ENCODE measurements at places on chromosomes 2 and 18. TPM values are rescaled to one million over a fixed set of nuclear protein-coding genes. Genes with fewer than 3 reads are reported as not detected.

FHL2 gene
- 3.4 TPM for total RNA-seq

DNA sequence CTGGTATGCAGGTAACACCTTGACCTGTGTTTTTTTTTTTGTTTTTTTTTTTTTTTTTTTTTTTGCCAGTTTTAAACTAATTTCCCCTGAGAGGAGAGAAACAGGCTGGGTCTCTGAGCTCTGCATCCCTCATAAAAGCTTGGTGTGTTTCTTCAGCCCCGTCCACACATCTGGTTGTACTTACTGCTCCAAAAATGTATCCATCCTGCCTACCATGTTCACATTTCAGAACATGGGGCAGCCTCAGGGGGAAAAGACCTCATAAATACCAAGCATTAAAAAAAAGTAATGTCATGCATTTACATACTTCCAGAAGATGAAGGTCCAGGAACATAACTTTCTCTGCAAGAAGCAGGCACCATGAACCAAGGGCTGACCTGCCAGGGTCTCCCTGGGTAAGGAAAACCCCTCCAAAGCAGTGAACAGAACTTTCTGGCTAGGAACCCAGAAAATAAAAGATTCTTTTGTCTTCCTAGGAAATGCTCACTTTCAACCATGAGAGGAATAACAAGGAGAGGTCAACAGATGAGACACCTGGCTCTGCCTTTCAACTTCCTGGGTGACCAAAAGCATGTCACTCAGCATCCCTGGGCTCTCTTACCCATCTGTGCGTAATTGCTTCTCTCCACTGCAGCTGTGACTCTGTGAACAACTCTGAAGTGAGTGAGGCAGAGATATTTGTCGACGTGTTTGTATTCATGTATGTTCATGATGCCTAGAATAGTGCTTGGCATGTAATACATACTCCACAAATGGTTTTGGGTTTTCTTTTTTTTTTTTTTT is 118.6 kb downstream of the MCFD2 start:
- no peak for DNase-seq
- H3K4me1 ChIP-seq, result no peaks in the 10 kb centered on the region
- no peak overlapping the region for H3K27ac ChIP-seq
- peaks cover 28% of the 10 kb centered on the region for H3K27me3 ChIP-seq
- no peak overlapping the region for H3K4me3 ChIP-seq

DNA sequence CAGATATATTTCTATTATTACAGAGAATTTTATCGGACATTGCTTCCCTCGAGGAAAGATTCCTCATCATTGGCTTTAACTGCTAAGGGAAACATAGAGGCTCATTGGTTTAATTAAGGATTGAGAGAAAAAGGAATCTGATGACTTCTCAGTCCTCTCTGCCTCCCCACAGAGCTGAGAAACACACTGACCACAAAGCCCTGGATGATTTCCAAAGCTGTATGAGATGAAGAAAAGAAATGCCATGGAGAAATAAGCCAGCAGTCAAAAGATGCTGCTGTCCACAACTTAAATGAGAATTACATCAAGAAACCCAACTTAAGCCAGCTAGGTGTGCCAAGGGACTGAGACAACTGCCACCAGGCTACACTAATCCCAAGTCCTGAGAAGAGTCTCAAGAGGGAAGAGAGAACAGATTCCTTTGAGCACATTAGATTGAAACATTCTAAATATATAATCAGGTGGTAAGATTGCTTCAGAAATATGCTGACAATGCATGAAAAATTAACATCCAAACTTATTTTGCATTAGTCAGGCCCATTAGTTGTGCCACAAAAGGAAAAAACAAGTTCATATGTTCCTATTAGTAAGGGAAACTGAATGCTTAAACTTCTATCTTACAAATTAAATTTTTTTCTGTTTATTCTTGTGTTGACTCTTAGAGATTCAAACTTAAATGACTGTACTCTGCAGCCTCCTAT is 308.1 kb upstream of the CYRIA start:
- H3K27ac ChIP-seq, result no peak overlapping the region
- no peak overlapping the region for H3K4me3 ChIP-seq
- no peaks in the 10 kb centered on the region for H3K4me1 ChIP-seq
- H3K36me3 ChIP-seq, result no peaks in the 10 kb centered on the region
- no peak for DNase-seq
- H3K27me3 ChIP-seq, result no peaks in the 10 kb centered on the region

DNA sequence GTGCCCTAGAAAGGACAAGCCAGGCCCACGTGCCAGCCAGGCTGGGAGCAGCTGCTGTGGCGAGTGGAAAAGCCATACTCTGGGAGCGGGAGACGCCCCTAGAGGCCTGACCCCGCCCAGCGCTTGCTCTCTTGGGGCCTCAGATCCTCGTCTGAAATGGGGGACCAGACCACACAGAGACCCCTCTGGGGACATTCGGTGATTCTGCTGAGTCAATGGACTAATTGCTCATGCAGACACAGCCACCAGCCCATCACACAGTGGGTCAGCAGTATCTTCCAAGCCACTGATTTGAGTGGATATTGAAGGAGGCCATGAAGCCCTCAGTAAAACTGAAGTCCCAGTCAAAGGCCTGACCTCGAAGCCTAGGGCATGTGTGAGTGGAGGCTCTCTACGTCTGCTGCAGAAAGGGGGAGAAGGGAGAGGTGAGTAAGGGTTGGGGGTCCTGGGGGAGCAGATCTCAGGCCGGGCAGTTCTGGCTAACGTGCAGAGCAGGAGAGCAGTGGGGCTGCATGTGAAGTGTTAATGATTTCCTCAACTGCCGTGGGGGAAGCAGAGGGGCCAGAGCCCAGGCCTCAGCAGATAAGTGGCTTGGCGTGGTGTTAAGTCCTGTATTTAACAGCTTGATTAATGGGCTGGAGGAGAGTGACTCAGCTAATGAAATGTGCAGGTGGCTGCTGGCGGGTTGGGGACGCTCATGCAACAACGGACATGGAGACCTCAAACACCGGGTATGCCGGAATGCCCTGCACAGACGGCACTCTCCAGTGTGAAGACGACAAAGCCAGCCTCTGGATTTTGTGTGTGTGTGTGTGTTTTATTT is 104.4 kb upstream of the TWIST2 start:
- no peak overlapping the region for H3K27ac ChIP-seq
- no peaks in the 10 kb centered on the region for H3K27me3 ChIP-seq
- no peaks in the 10 kb centered on the region for H3K4me1 ChIP-seq
- DNase-seq, result no peak

DNA sequence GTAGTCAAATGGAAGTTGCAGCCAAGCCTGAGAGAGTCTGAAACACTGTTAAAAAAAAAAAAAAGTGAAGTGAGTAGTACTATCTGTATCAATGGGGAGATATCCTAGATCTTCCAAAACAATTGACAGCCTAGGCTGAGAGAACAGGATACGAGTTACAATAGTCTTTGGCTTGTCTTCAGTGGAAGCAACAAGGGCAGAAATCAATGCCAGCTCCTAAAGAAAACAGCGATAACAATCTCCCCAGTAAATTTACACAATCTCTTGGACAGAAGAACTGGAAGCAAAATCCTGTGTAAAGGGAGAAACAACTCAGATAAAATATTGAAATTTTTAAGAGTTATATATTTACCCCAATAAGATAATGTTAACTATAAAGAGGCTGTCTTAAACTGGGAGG is 508.7 kb downstream of the LRRTM4 start:
- H3K36me3 ChIP-seq, result no peaks in the 10 kb centered on the region
- no peaks in the 10 kb centered on the region for H3K27me3 ChIP-seq
- no peak overlapping the region for H3K4me3 ChIP-seq

DNA sequence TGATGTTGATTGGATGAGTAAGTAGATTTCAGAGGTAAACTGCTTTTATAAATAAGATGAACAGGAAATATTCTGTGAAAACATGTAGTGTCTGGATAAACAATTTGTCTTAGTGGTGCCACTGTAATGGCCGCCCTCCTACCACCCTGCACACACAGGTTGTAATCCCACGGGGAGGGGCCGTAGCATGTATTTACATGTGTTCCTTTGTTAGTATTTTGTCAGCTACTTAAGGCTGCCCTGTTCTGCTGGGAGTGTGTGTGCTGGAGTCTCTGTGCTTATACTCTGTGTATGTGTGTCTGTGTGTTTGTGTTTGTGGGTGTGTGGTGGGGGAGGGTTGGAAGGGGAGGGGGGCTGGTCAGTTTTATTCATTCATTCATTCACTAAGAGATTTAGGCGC is 5.1 kb downstream of the TSHZ1 start:
- H3K27me3 ChIP-seq, result no peaks in the 10 kb centered on the region
- peaks cover 10% of the 10 kb centered on the region for H3K36me3 ChIP-seq

DNA sequence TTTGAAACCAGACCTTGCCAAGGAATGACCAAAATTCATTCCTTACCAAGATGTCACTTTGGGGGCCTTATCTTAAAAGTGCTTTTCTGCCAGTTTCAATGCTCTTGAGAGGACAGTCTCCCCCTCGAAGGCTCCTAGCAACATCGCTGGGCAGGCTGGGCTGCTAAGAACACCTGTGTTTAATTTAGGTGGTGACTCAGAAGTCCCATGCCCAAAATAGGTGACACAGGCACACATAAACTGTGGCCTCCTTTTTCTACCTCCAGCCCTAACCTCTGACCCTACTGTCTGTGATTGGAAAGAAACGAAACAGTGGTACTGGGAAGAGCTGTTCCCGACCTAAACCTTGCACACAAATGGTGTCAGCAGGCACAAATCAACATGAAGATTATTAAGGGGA is 28.7 kb upstream of the ROCK2 start:
- no peak overlapping the region for H3K27ac ChIP-seq
- H3K4me3 ChIP-seq, result no peak overlapping the region
- DNase-seq, result no peak
- peaks cover 7% of the 10 kb centered on the region for H3K27me3 ChIP-seq

HOXD8 gene
- total RNA-seq, result not detected

- H3K4me1 ChIP-seq, result peaks cover 7% of the 10 kb centered on the region
- DNase-seq, result no peak
- H3K4me3 ChIP-seq, result peak overlapping the region; percentile 43
- H3K36me3 ChIP-seq, result no peaks in the 10 kb centered on the region
Measured at GRCh38 chr2:227163485-227163997, 464 bp downstream of the COL4A4 start.

TUBB6 gene
- 39.0 TPM for total RNA-seq

DNA sequence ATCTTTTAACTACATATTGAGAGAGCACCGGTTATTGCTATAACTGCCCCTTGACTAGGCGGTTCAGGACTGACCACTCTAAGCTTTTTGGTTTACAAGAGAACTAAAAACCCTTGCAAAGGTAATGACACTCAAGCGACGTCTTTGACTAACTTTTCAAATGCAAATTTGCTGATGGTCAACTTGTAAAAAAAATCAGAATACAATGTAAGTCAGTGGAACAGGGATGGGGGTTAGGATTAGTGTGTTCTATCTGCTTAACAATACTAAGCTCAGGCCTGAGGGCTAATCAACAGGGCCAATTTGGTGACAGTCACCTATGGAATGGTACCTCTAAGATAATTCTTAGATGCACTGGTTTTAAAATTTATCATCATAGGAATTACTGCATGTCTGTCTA is 57.1 kb downstream of the ZAP70 start:
- peaks cover 9% of the 10 kb centered on the region for H3K4me1 ChIP-seq
- H3K36me3 ChIP-seq, result peaks cover 10% of the 10 kb centered on the region
- H3K27ac ChIP-seq, result no peak overlapping the region
- DNase-seq, result no peak
- no peaks in the 10 kb centered on the region for H3K27me3 ChIP-seq
- no peak overlapping the region for H3K4me3 ChIP-seq

PCARE gene
- not detected for total RNA-seq

- no peaks in the 10 kb centered on the region for H3K4me1 ChIP-seq
- no peak overlapping the region for H3K27ac ChIP-seq
- H3K27me3 ChIP-seq, result peaks cover 3% of the 10 kb centered on the region
- H3K4me3 ChIP-seq, result no peak overlapping the region
- H3K36me3 ChIP-seq, result no peaks in the 10 kb centered on the region
Measured at GRCh38 chr2:38430597-38431207, 53.6 kb upstream of the ATL2 start.

DNA sequence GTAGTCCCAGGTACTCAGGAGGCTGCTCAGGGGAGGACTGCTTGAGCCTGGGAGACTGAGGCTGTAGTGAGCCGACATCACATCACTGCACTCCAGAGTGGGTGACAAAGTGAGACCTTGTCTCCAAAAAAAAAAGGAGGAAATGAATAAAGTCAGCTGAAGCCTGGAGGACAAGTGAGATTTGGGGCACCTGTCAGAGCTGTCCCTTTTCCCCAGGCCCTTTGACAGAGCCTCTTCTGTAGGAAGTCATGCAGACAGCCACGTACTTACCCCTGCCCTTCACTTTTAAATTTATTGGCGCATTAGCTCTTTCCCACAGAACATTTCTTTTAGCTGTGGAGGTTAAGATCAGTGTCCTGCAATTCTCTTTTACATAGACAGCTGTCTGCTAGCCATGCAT is 151.0 kb upstream of the DNMT3A start:
- no peak overlapping the region for H3K27ac ChIP-seq
- no peaks in the 10 kb centered on the region for H3K36me3 ChIP-seq
- DNase-seq, result no peak
- H3K4me3 ChIP-seq, result no peak overlapping the region
- H3K27me3 ChIP-seq, result no peaks in the 10 kb centered on the region

- no peak overlapping the region for H3K27ac ChIP-seq
- no peak for DNase-seq
- H3K36me3 ChIP-seq, result peaks cover 22% of the 10 kb centered on the region
- peaks cover 19% of the 10 kb centered on the region for H3K4me1 ChIP-seq
- no peaks in the 10 kb centered on the region for H3K27me3 ChIP-seq
Measured at GRCh38 chr18:41982942-41983660, 28.1 kb downstream of the PIK3C3 start.

DNA sequence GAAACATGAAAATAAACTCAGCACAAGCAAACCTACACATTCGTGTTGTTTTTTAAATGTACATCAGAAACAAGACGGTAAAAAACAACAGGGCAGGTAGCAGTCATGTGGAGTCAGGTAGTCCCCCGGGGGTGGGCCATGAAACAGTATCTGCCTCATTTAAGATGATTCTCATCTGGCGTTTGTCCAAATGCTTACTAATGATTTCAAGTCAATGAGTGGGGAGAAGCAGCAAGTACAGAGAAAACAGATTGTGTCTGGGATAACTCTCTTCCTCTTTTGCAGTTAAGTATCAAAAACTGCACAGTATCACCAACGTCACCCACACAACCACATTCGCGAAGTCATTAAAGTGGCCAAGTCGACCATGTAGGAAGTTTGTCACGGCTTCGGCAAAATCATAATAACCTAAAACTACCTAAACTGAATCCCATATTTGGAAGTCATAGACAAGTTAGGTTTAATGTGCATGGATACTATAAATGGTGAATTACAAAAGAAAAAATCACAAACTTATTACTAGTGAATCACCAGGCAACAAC is 1.3 kb downstream of the LAPTM4A start:
- H3K4me1 ChIP-seq, result peaks cover 26% of the 10 kb centered on the region
- no peak overlapping the region for H3K27ac ChIP-seq
- no peak overlapping the region for H3K4me3 ChIP-seq
- peaks cover 2% of the 10 kb centered on the region for H3K36me3 ChIP-seq
- peaks cover 5% of the 10 kb centered on the region for H3K27me3 ChIP-seq

- no peak overlapping the region for H3K4me3 ChIP-seq
- no peak for DNase-seq
- H3K4me1 ChIP-seq, result no peaks in the 10 kb centered on the region
- H3K27me3 ChIP-seq, result no peaks in the 10 kb centered on the region
- H3K36me3 ChIP-seq, result no peaks in the 10 kb centered on the region
Measured at GRCh38 chr18:7678801-7679200, 111.7 kb downstream of the PTPRM start.

GRCh38 chr2:165897726-165898125 is 55.9 kb downstream of the TTC21B start:
- H3K27ac ChIP-seq, result no peak overlapping the region
- H3K36me3 ChIP-seq, result peaks cover 31% of the 10 kb centered on the region
- peaks cover 5% of the 10 kb centered on the region for H3K4me1 ChIP-seq
- DNase-seq, result no peak
- H3K27me3 ChIP-seq, result no peaks in the 10 kb centered on the region
